ENCODE measurements at places on chromosomes 4 and X.

GRCh38 chr4:96342196-96342595 lies 502.3 kb downstream of the PDHA2 start:
- DNase-seq: no peak

GRCh38 chr4:54094451-54094850 lies 5.5 kb upstream of the GSX2 start:
- DNase-seq: no peak

DNA sequence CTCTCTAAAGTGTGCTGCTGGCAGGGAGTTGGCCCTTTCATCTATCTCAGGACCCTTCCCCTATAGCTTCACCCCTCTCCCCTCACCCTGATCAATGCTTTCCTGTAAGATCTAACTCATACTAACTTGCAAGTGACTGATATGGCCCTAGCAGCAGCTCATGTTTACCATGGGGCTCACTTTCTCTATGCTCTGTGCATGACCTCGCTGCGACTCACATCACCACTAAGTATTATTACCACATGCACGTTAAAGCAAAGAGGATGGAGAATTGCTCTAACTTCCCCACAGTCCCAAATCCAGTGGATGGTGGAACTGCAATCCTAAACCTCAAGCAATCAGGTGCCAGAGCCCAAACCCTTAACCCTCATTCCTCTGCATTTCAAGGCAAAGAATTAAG lies 626.6 kb downstream of the MID1IP1 start:
- DNase-seq: no peak

DNA sequence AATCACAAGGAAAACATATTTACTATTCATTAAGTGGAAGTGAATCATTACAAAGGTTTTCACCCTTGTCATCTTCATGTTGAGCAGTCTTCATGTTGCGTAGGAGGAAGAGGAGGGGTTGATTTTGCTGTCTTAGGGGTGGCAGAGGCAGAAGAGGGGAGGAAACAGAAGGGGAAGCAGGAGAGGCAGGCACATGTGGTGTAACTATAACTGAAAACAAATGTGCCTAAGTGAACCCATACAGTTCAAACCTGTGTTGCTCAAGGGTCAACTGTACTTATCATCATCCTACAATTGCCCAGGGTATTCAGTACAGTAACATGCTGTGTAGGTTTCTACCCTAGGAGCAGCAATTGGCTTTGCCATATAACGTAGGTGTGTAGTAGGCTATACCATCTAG lies 47.2 kb downstream of the SYNPO2 start:
- no peak for DNase-seq

DNA sequence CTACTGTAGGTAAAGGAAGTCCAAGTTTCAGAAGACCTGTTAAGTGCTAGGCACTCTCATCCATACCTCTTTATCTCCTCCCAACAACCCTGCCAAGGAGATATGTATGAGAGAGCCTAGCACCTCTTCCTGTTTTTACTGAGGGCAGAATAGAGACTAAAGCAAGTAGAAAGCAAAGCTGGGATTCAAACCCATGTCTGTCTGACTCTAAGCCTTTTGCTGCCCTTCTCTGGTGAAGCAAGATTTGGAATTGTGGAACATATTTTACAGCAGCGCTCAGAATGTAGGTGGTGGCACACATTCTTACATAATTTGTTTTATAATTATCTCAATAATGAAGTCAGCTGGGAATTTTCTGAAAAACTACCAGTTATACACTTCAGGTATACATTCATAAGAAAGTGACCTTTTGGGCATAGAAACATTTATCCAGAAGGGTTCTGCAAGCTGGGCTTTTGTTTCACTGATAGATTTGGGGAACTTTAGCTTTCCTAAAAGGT lies 41.7 kb downstream of the SEPTIN11 start:
- DNase-seq: no peak

DNA sequence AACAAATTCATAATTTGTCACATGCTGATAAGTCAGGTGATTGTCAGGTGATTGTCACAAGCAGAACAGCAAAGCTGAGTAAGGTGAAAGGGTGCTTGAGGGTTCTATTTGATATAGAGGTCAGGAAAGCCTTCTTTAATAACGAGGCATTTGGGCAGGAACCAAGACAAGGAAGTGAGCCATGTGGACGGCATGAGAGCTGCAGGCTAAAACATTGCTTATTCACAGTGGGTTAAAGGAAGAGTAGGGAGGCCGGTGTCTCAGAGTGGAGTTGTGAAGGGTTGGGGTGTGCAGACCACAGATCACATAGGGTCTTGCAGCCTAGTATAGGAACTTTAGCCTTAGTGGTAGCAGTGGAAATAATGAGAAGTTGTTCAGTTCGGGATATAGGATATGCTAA lies 31.3 kb upstream of the CYP2U1 start:
- DNase-seq: no peak

GRCh38 chr4:20087522-20087911 lies 164.2 kb upstream of the SLIT2 start:
- DNase-seq: no peak

GRCh38 chrX:39456894-39457604 lies 640.7 kb downstream of the BCOR start:
- DNase-seq: no peak

DNA sequence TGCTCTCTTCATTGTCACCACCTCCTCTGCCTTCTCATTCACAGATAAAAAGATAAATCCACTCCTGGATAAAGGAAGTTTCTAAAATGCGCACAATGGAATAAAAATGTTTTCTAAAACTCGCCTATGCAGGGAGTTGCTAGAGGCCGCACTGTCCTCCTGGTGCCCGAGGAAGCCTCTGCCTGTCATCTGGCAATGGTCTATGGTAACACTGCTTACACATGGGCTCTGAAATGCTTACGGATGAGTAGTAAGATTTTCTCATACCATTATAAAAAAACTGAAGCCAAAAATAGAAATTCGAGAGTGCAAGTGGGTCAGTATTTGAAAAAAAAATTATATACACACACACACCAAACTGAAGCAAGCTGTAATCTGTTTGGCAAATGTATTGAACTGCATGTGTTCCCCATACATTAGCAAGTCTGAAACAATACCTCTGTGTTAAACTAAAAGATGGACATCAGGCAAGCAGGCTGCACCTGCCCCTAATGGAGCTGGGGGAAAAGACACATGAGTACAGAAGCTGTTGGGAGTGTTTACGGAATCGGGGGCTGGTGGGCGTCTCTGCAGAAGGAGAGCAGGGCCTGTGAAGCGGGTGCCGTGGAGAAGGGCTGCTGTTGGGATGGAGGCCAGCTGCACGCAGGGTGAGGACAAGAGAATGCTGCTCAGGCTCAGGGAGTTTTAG lies 103.3 kb upstream of the FAT1 start:
- DNase-seq: no peak

- peak; percentile 38 for DNase-seq
Observed at GRCh38 chrX:68710870-68711576, 63.6 kb downstream of the STARD8 start.

GRCh38 chr4:70734168-70734954 lies 12.6 kb downstream of the RUFY3 start:
- peak; percentile 58 for DNase-seq

DNA sequence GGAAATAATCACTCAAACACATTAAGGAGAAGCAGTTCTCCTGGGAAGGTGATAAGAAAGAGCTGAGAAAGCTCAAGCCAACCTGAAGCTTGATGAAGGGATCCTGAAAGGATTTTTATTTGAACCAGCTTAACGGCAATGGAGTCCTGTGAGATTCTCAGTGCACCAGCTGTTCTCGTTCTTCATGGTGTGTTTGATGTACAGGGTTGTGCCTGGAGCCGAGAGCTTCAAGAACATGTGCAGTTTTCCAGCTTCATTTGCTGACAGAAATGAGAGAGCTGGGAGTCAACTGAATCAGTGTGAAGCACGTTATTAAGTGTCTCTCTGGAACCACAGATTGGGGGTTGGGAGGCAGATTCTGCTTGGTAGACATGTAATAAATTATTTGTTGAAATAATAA lies 115.7 kb downstream of the ANKRD50 start:
- DNase-seq: no peak

- no peak for DNase-seq
Observed at GRCh38 chrX:49287665-49288064, 15.8 kb upstream of the GAGE10 start.

GRCh38 chr4:70280567-70280966 lies 38.2 kb downstream of the CSN3 start:
- DNase-seq: no peak

DNA sequence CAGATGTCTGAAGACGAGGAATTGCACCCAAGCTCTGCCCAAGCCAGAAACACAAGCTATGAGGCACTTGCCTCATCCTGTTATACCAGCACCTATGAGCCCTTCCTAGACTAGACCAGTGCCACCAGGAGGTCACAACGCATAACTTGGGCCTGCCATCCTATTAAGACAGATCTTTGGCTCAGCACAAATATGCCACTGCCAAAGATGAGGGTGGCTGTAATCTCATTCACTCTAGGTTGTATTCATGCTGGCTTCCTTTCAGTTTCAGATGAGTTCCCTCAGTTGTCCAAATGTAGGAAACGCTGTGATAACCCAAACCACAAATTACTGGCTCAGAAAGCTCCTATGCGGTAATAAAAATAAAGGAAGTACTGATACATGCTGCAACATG lies 76.5 kb upstream of the CITED1 start:
- DNase-seq: no peak

DNA sequence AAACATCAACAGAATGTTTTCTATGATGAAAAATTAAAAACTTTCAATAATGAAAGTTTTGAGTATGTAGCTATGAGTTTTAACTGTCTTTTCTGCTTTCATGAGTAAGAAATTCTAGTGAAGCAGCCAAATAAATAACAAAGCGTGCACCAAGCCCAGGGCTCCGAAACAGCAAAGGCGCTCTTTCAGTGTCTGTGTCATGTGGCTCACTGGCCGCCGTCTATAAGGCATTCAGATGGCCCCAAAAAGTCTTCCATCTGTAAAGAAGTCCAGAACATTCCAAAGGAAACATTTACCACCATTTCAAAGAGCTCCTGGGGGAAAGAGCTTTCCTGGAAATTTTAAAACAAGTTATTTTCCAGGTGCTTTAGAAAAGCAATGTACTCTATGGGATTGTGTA lies 139.9 kb downstream of the AFAP1 start:
- no peak for DNase-seq

DNA sequence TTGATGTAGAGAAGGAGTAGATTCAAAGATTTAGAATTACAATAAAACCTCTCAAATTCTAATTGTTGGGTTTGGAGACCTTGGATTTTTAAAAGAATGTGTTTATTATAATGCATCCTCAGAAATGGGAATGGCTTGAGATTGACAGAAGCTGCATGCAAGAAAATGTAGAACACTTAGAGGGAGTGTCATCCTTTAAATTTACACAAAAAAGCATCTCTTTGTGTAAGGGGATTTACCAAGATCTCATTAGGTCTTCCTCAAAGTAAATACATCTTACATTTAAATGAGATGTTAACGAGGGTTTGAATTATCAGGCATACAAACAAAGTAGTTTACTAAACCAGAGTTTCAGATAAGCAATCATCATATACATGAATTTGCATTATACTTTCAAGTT lies 615.0 kb downstream of the FAM133A start:
- DNase-seq: no peak

DNA sequence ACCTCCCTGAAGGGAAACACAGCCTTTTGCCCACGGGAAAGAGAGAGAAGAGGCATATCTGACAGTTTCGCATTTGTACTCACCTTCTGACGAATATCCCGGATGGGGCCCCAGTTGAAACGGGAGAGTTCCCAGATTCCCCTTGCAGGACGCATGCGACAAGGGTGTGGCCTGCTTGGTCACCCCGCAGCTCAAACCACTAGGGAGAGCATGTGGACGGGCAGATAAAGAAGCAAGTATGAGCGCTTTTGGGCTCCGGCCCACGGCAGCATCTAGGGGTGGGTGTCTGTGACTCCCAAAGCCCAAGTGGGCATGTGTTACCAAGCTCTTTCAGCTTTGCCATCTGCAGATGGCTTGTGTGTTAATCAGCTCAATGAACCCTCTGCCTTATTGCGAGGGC lies 70.1 kb upstream of the MED14 start:
- no peak for DNase-seq

Measured in ACHN (cell line).